ENCODE measurements at places on chromosomes 11 and 22.

DNA sequence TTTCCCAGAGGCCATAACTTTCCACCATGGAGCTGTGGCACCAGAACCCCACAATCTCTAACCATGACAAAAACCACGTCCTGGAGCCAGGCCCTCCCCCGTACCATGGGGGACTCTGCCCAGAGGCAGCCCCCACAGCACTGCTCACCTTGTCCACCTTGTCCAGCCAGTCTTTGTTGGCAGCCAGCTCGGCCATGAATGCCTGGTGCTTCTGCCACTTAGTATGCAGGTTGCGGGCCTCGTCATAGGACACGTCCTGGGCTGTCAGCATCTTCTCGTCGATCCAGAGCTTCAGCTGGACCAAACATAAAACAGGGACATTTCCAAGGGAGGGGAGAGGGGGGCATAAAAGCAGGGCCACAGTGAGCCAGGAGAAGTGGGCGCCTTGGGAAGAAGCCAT is 20.8 kb upstream of the RBM4B start:
- DNase-seq: no peak

- DNase-seq: peak; percentile 78
Measured at GRCh38 chr11:235609-235996, 539 bp downstream of the SIRT3 start.

DNA sequence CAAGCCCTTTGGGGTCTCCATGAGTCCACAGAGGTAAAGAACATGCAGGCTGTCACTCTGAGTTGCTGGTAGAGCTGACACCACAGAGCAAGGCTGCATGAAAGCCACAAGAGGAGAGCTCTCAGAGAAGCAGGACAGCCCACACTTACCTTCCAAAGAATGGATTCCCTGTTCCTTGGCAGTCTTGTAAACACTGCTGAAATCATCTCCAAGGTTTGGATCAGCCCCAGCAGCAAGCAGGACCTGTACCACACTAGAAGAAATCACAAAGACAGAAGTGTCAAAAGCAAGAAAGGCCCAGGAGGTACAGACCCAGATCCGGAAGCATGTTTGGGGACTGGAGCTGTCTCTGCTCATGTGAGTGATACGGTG is 54.2 kb downstream of the CLPB start:
- DNase-seq: no peak

DNA sequence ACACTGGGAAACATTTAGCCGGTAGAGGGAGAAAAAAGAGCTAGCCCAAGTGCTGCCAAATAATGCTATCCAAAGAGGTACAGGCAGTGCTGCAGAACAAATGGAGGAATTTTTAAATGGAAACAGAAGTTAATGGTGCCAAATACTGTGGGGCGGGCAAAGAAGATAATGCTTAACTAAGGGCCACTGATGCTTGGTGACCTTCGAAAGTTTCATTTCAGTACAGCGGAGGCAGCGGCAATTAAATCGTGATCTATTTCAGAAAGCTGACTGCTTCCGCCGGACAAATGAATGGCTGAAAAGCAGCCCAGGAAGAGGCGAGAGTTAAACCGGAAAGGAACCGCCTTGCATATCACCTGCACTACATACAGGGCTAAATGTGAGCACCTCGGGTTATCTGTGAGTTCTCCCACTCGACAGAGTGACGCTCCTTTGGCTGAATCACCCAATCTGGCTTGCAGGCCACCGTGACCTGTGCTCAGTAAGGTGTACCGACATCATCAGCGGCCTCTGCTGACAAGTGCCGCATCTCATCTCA is 42.1 kb downstream of the CADM1 start:
- no peak for DNase-seq

GRCh38 chr11:123145661-123146060 is 49.4 kb downstream of the CLMP start:
- no peak for DNase-seq

GRCh38 chr11:115958089-115959000 is 454.1 kb upstream of the CADM1 start:
- DNase-seq: no peak

DNA sequence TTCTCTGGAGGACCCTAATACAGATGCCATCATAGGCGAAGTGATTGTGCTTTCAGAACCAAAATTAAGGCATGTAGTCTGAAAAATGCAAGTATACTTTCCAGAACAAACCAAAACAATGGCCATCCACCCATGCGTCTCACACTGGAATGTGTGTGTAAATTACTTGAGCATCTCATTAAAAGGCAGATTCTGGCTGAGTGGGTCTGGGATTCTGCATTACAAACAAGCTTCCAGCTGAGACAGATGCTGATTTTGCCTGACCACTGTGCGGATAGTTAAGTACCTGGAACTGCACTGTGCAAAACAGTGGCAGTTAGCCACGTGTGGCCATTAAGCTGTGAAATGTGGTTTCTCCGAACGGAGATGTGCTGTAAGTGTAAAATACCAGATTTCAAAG is 26.2 kb downstream of the RRP7A start:
- DNase-seq: no peak

DNA sequence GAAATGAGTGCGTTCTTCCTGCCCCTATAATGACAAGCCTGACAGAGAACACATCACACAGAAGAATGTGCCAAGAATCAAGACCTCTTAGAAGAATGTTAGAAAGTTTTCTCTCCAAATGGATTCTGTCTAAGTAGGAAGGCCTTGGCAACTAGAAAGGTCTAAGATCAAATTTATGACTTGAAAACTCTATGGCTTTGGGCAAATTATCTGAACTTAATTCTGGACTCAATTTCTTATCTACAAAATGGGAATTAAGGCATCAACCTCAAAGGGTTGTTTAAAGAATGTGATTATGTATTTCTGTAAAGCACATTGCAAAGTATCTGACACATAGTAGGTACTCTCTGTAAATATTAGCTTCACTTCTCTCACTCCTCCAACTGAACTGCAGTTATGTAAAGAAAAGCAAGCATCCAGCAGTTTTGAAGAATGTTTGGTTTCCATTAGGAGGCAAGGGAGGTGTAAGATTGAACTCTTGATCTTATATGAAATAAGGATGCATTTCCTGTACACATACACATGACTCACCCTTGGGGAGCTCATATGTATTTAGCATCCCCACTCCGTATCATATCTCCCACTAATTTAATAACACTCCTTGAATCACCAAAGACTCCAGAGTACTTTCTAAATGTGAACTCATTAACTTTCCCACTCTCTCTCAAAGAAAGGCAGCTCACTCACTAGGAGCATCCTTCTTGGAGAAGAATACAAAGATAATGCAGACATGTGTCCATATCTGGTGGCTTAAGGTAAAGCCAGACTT is 77.6 kb downstream of the ETS1 start:
- no peak for DNase-seq

- DNase-seq: no peak
Measured at GRCh38 chr22:25166266-25167040, 33.2 kb upstream of the CRYBB3 start.

GRCh38 chr11:128157423-128158298 is 429.7 kb downstream of the ETS1 start:
- peak; percentile 47 for DNase-seq

DNA sequence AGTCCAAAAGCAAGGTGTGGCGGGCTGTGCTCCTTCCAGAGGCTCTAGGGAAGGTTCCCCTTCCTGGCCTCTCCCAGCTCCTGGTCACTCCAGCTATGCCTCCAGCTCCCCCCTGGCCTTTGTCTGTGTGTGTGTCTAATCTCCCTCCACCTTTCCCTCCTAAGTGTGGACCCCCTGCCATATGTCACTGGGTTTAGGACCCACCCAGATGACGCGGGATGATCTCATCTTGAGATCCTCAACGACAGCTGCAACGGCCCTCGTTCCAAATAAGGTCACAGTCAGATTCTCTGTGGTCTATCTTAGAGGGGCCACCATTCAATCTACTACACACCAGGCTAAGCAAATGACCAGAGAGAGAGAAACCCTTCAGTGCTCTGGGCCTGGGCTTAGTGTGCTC is 107.9 kb downstream of the ARHGAP8 start:
- DNase-seq: no peak

GRCh38 chr22:19016081-19016766 is 80.1 kb upstream of the PRODH start:
- DNase-seq: no peak

- DNase-seq: no peak
Measured at GRCh38 chr11:59273373-59273841, 60.7 kb upstream of the MPEG1 start.

DNA sequence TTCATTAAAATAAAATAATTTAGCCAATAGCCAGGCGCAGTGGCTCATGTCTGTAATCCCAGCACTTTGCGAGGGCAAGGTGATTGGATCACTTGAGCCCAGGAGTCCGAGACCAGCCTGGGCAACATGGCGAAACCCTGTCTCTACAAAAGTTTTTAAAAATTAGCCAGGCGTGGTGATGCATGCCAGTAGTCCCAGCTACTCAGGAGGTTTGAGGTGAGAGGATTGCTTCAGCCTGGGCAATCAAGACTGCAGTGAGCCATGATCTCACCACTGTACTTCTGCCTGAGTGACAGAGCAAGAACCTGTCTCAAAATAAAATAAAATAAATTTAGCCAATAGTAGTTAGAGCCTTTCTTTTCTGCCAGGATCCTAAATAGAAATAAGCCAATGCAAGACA is 12.2 kb downstream of the HPS5 start:
- DNase-seq: no peak

DNA sequence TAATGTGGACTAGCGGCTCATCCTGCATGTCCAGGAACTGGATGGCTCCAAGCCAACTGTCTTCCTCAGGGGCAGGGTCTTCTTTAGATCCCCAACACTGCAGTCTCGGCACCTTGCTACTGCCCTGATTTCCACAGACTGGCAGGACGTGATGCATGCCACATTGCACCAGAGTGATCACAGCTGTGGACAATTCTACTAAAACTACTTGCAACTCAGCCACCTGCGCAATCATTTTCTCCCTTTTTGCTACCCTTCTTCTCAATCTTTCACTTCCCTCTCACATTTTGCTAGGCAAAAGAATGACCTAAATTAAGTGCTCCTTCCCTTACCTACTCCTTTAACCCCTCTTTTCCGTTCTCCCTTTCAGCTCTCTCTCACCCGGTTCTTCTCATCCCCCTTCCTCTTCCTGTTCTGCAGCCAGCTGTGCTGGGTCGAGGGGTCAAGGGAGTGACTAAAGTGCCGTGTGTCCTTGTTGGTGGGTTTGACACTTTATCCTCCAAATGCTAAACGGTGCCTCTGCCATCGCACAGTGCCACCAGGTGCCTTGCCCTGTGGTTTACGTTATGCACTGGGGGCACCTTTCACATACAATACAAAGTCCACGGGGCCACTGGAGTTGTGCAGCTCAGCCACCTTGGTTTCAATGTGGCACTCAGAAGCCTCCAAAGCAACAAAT is 11.5 kb upstream of the PEX26 start:
- no peak for DNase-seq

GRCh38 chr11:31619980-31620379 is 110.4 kb downstream of the ELP4 start:
- DNase-seq: no peak

- no peak for DNase-seq
Measured at GRCh38 chr11:68076371-68077042, 37.7 kb downstream of the TCIRG1 start.

DNA sequence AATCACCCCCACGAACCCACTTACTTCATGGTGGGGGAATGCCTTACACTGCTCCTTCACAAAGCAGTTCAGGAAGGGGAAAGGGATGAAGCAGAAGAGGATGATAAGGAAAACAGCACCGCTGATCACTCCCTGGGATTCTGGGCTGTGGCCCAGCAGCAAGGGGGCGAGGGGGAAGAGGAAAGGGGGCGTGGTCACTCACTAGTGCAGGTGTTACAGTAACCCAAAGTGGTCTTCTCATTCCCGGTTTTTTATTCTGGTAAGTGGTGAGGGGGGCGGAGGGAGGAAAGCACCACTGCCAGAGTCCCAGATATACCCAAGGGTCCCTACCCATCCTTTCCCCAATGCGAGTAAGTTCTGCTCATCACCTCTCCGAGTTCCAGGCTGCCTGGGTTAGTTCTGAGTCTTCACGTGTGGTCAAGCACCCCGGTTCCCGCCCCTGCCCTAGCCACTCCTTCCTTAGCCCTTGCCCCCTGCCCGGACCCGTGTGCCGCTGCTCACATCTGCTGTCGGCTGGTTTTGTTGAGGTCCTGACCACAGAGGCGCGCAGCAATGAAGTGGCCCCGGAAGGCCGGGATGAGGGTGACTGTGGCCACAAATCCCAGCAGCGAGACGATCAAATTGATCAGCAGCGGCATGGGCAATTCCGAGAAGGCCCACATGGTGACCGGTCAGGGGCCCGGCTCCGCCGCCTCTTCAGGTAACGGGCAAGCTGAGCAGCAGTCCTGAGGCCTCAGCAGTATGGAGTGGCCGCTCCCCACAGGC is 477 bp downstream of the DPAGT1 start:
- no peak for DNase-seq

- DNase-seq: no peak
Measured at GRCh38 chr11:68670208-68670992, 13.9 kb upstream of the GAL start.

GRCh38 chr11:115919341-115920091 is 415.3 kb upstream of the CADM1 start:
- no peak for DNase-seq

DNA sequence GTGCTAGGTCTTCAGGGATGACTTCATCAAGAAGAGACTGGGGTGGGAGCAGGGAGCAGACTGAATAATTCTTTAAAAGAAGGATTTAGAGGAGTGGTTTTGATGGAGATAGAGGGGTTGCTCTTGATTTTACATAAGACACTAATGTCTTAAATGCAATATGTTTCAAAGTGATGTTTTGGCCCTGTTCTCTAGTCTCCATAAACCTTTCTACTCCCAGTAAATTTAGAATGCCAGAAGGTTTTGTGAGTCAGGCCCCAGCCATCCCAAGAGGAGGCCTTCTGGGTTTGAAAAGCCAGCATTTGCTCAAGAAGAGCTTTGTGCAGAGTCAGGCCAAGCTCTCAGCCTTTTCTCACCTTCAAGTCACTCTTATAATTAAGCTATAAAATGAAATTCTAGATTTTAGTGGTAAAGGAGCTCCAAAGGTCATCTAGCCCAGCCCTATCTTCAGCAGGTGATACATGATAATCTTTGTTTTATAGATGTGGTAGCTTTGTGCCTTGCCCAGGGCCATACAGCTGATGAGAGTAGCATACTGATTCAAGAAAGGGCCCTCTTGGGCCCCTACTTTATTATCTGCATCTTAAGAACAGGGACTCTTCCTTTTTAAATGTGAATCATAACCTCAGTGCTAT is 122.8 kb upstream of the MTNR1B start:
- no peak for DNase-seq

GRCh38 chr11:68956547-68957254 is 24.1 kb downstream of the MRGPRD start:
- DNase-seq: no peak

GRCh38 chr22:43555561-43556515 is 144.0 kb downstream of the MPPED1 start:
- no peak for DNase-seq

GRCh38 chr22:47102648-47103047 is 340.2 kb downstream of the TBC1D22A start:
- DNase-seq: no peak

- DNase-seq: no peak
Measured at GRCh38 chr11:86360775-86361395, 13.8 kb upstream of the CCDC81 start.
